ENCODE measurements at places on chromosomes 13 and 19.
A peak's percentile ranks its signal among the peaks of the same experiment; 100 is the strongest.

GRCh38 chr13:28110414-28110813, 10.0 kb upstream of the FLT3 start:
- no peak for DNase-seq

- DNase-seq = no peak
Observed at GRCh38 chr13:46297361-46297811, 85.7 kb downstream of the LRRC63 start.

- peak; percentile 64 for DNase-seq
Observed at GRCh38 chr19:47598407-47599349, 10.3 kb upstream of the BICRA start.

- DNase-seq = no peak
Observed at GRCh38 chr13:41610404-41610803, 153.1 kb downstream of the RGCC start.

- DNase-seq = no peak
Observed at GRCh38 chr13:65339241-65339640, 1890.9 kb downstream of the PCDH9 start.

GRCh38 chr13:50866817-50867636, 23.5 kb upstream of the DLEU7 start:
- no peak for DNase-seq

DNA sequence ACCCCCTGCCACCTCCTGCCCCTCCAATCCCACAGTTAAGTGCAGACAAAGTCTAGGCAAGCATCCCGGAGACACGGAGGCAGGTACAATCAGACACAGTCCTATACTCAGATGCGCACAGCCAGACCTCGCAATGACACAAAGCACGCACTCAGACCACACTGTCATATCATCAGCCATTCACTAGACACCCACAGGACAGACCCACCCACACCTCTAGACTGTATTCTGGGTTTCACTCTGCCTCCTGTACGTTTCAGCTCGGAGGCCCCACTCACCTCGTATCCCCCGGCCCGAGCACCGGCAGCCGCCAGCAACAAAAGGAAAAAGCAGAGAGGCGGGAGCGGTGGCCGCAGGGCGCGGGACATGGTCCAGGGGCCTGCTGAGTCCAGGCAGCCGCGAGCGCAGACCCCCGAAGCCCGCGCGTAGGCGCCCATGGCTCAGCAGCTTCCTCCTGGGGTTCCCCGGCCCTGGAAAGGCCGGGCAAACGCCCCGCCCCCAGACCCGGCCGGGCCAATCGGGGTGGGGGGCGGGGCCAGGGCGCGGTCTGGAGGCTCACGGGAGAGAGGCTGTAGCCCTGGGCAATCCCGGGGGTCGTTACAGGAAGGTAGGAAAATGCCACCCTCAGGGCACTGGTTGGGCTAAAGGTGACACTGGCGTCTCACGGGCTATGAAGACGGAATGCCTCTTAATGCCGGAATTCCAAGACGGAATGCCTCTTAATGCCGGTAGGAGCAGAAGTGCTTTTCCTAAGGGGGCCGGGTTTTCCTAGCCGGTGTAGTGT, at the start of the genes MAN2B1 and WDR83:
Gene MAN2B1, minus strand, starts transcription at position 478 of the 784 bp plus-strand sequence. Its CDS starts 41 bp downstream, at position 437.
Gene WDR83, plus strand, starts transcription at position 543 of the 784 bp plus-strand sequence. CDS start 2,984 bp downstream, outside the sequence.
- DNase-seq = peak; percentile 93

GRCh38 chr13:68588623-68589022, 1358.5 kb upstream of the PCDH9 start:
- DNase-seq = no peak

DNA sequence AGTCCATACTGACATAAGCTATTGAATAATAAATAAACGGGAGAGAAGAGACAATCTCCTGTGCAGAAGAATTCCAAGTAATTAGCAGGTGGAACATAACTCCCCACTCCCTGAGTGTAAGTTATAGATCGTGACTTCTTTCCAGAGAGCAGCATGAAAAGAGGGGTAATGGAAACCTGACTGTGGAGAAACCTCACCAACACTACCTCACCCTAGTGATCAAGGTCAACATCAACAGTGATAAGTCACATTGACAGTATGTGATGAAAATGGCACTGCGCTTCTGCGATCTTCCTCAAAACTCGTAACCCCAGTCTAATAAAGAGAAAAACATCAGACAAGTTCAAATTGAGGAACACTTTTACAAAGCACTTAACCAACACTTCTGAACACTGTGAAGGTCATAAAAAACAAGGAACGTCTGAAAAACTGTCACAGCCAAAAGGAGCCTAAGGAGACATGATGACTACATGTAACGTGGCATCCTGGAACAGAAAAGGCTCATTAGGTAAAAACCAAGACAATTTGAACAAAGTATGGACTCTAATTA, 19.8 kb downstream of the CAB39L start:
- DNase-seq = no peak

GRCh38 chr13:42140494-42140893, 92.0 kb downstream of the DGKH start:
- no peak for DNase-seq

- no peak for DNase-seq
Observed at GRCh38 chr13:112869202-112870050, 99.6 kb upstream of the MCF2L start.

- DNase-seq = peak; percentile 69
Observed at GRCh38 chr19:2049741-2050348, 1.2 kb downstream of the MKNK2 start.

GRCh38 chr19:35748106-35749020, at the start of gene LIN37:
LIN37 (plus strand) TSS chr19:35748576; CDS start chr19:35748725, 149 bp downstream.
- DNase-seq = peak; percentile 100

DNA sequence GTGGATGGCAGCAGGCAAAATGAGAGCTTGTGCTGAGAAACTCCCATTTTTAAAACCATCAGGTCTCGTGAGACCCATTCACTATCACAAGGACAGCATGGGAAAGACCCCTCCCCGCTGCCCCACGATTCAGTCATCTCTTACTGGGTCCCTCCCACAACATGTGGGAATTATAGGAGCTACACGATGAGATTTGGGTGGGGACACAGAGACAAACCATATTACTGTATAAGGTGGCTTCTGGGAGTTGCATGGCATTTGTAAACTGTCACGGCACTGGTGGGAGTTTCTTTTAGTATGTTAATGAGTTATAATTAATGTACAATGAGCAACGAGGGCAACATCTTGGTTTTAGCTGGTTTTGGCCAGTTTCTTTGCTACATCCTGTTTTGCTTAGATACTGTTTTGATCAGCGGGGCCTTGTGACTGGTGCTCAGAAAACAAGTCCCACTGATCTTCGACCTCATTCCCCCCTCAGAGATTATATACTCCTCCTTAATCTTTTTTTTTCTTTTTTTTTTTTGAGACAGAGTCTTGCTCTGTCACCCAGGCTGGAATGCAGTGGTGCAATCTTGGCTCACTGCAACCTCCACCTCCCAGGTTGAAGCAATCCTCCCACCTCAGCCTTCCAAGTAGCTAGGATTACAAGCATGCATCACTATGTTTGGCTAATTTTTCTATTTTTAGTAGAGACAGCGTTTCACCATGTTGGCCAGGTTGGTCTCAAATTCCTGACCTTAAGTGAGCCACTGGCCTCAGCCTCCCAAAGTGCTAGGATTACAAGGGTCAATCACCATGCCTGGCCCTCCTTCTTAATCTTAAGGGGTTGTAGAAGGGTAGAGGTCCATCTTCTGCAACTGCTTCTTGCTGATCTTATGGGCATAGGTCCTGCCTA, 21.3 kb upstream of the ZNF599 start:
- no peak for DNase-seq

GRCh38 chr19:21221693-21222092, 79.9 kb downstream of the ZNF431 start:
- DNase-seq = peak; percentile 14

- no peak for DNase-seq
Observed at GRCh38 chr13:46743191-46743590, 53.8 kb downstream of the ESD start.

- DNase-seq = peak; percentile 22
Observed at GRCh38 chr13:94053986-94054593, 425.4 kb downstream of the DCT start.
